ENCODE measurements at places on chromosomes 16 and 17.

- peak; percentile 41 for DNase-seq
Measured at GRCh38 chr17:19762515-19762961, 14.4 kb upstream of the ALDH3A1 start.

- no peak for DNase-seq
Measured at GRCh38 chr16:262121-262745, 13.5 kb downstream of the RGS11 start.

DNA sequence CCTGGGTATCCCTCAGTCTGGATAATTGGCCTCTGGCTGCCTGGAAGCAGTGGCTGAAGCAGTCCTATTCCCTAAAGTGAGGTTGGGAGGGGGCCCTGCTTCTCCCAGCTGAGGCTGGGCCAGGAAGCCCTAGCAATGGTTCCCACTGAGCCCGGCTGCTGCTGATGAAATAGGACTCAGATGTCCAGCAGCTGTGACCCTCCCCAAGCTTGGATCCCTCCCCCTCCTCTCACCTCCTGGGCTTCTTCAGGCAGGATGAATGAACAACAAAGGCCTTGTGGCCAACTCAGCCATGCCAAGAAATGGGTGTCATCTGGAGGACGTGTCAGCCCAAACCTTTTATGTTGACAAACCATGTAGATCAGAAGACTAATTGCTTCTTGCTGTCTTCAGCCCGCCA lies 42.0 kb downstream of the AXIN2 start:
- no peak for DNase-seq

DNA sequence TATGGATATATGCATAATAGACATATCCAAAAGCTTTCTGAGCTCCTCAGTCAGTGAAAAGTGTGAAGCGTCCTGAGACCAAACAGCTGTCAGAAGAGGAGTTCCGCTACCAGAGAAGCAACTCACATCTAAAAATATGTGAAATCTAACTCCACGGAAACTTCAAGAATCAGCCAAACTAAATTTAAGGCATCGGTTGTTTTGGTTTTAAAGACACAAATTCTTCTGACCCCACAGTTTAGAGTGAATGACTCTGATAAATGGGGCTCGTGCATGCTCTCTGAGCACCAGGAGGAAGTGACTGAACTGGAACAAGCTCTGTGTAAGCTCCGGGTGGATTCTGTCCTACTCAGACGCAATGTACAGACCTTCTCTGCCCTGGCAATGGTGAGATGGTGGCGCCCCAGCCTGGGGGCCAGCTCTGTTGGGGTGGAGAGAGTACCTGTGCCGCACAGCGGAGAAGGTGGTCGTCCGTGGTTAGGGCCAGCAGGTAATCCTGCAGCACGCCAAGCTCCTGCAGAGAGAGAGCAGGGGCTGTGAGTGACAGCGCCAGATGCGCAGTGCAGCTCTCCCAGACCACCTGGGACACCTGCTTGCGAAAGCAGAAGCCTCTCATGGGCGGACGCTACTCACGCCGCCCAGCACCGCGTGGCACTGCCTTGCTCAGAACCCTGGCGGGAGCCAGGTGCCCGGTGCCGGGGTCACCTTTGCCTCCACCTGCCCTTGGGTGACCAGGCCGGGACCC lies 44.4 kb upstream of the ATP2A3 start:
- DNase-seq = no peak

- DNase-seq = no peak
Measured at GRCh38 chr17:33234930-33235685, 58.0 kb downstream of the ASIC2 start.

DNA sequence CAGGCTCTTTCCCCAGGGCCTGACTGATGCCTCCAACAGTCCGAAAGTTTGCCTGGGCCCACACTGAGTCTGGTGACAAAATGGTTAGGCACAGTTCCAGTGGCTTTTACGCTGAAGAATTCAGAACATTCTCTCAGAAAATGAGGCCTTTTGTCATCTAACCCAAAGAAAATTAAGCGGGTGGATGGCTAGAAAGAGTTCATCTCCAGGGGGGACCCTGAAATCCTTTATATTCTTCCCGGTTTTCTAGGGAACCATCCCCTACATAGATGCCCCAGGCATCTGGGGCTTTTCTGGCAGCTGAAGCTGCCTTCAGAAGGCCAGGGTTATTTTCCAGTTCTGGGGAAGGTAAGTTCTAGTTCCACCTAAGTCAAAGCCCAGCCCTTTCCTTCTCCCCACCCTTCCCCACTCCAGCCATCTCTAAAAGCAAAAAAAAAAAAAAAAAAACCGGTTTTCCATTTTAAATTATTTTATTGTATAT lies 2.2 kb downstream of the RASD1 start:
- no peak for DNase-seq

- DNase-seq = no peak
Measured at GRCh38 chr17:65305116-65305515, 167.9 kb downstream of the RGS9 start.

- DNase-seq = no peak
Measured at GRCh38 chr17:67686241-67686640, 31.5 kb upstream of the NOL11 start.

DNA sequence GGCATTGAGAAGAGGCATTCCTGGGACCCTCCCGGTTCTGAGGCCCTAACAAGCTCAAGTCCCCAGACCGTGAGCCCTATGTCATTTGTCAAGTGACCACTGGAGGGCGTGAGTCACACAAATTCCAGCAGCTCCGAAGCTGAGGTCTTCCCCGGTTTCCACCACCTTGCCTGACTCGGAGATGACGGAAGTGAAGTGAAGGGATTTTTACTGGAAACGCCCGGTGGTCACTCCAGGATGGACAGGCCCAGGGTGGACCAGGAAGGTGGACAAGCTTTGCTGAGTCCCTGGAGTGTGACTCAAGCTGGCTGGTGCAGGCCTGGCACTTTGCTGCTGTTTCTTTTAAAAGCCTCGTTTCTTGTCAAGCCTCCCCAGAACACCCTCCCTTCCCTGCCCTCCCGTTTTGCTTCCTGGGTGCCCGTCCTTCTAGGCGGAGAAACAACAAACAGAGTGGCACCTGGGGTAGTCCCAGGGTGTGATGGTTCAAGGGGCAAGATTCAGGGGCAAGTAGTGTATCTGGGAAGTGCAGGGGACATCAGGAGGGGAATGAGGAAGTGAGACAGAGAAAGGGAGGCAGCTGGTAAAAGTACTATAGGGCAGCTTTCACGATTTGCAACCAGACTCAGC lies 5.3 kb upstream of the NOS2 start:
- peak; percentile 70 for DNase-seq

DNA sequence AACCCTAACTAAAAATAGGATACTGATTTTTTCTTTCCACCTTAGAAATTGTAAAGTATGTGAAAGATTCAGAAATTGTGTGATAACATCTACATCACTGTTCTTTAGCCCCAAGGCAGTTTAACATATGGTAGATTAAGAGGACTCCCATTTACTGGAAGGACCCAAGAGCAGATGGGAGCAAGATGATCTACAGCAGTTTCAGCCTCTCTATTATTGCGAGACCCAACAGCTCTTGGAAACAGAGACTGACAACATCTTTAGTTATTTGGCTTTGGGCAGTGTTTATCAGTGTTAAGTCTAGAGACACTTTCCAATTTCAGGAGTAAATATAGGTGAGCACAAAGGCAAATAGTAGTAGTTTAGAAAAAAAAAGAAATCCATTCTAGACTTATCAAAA lies 124.9 kb upstream of the CORO6 start:
- DNase-seq = no peak
